ENCODE measurements at places on chromosomes 4 and X.

GRCh38 chr4:164771088-164771487 lies 17.2 kb downstream of the SMIM31 start:
- H3K4me3 ChIP-seq: no peak overlapping the region
- no peaks in the 10 kb centered on the region for H3K36me3 ChIP-seq
- no peak overlapping the region for H3K27ac ChIP-seq
- ATAC-seq: no peak
- H3K27me3 ChIP-seq: peaks cover 19% of the 10 kb centered on the region

DNA sequence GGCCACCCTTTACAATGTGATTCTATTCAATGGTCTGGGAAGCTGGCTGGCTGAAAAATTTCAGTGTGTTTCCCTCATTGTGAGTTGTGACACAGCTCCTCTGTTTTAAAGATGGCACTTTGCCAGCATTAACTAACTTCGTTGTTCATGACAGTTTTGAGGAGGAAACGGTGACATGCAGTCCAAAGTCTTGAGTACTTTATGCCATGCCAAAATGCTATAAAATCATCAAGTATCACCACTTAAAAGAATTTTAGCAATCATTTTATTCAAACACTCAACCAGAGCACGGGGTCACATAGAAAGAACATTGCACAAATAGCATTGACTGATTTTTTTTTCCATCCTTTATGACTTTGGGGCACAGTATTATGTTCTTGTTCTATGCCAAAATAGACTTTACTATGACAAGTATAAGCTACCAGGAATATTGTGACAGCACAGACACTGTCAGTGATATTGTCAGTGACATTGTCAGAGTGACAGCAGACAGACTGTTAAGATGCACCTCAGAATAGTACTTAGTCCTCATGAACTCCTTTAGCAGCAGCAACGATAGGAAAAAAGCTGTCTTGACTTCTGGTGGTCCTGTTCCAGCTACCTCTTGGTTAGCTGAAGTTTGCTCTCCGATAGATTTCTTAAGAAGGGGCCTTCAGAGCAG lies 46.7 kb downstream of the CXCL13 start:
- H3K27ac ChIP-seq: no peak overlapping the region
- peaks cover 18% of the 10 kb centered on the region for H3K4me1 ChIP-seq
- peaks cover 12% of the 10 kb centered on the region for H3K27me3 ChIP-seq
- H3K4me3 ChIP-seq: no peak overlapping the region

DNA sequence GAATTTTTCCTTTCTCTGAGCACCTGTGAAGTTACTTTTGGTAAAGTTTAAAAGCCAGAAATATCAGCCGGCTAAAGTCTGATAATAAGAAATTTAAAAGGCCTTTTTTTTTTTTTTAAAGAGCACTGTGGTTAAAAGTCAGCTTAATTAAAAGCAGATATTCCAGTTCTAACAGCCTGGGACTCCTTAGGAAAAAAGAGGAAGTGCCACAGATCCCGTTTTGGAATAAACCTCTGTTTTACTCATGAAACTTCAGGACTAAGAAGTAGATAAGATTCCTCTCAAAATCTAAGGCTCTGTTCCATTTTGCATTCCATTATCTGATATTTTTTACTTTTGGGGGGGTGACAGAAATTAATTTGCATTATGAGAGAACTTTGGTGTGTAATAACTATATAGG lies 37.8 kb downstream of the ABCB7 start:
- no peak overlapping the region for H3K27ac ChIP-seq
- H3K4me3 ChIP-seq: no peak overlapping the region
- peaks cover under 1% of the 10 kb centered on the region for H3K36me3 ChIP-seq
- H3K4me1 ChIP-seq: no peaks in the 10 kb centered on the region

GRCh38 chr4:87530868-87531267 lies 1.7 kb upstream of the SPARCL1 start:
- H3K27ac ChIP-seq: no peak overlapping the region
- no peak overlapping the region for H3K4me3 ChIP-seq
- H3K36me3 ChIP-seq: no peaks in the 10 kb centered on the region

DNA sequence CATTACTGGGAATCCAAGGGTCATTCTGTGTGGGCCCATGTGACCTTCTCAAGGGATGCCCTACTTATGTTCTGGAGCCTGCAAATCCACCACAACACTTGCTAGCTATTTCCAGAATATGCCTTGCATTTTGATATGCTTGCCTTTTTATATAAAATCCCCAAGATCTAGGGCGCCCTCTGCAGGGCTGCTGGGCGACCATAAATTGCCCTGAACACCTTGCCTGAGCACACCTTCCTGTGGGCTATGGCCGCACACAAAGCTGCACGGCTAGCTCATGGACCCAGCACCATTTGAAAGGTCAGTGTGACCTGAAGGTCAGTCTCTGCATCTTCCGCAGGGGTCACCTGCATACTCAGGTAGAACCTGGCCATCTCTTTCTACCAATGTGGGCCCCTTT lies 311.7 kb downstream of the NLGN4X start:
- H3K27ac ChIP-seq: no peak overlapping the region
- no peaks in the 10 kb centered on the region for H3K36me3 ChIP-seq
- no peak for ATAC-seq
- H3K4me3 ChIP-seq: no peak overlapping the region
- H3K4me1 ChIP-seq: no peaks in the 10 kb centered on the region

DNA sequence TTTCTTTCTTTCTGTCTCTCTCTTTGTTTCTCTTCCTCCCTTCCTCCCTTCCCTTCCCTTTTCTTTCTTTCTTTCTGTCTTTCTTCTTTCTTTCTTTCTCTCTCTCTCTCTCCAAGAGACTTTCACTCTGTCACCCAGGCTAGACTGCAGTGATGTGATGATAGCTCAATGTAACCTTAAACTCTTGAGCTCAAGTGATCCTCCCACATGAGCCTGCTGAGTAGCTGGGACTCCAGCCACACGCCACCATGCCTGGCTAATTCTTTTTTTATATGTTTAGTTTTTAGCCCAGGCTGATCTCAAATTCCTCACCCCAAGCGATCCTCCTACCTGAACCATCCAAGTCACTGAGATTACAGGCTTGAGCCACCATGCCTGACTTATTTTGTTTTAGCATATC lies 64.3 kb upstream of the EMCN start:
- H3K4me3 ChIP-seq: no peak overlapping the region
- H3K27me3 ChIP-seq: peaks cover 5% of the 10 kb centered on the region
- H3K27ac ChIP-seq: no peak overlapping the region
- H3K36me3 ChIP-seq: no peaks in the 10 kb centered on the region
- H3K4me1 ChIP-seq: no peaks in the 10 kb centered on the region

All from stimulated activated memory B cell treated with anti-CD40 and anti-IgM and Interleukin-4, amounts not matched to agents 10 μg/mL and 1 μg/mL and 100 μg/mL, for 72 hours (primary cell).